CD4-positive, alpha-beta T cell treated with Interleukin-21 for 1 hour (primary cell): ENCODE measurements at places on chromosomes 3 and 15.

DNA sequence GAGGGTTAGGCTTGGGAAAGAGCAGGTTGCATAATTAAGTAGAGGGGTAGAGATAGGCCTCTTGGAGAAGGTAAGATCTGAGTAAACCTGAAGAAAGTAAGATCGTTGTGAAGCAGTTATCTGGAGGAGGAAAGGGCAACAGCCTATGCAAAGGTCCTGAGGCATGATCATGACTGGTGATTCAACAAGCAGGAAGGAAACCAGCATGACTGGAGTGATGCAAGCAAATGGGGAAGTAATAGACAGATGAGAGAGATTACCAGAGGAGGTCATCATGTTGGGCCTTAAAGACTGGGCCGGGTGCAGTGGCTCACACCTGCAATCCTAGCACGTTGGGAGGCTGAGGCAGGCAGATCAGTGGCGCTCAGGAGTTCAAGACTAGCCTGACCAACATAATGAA, 360.2 kb downstream of the EPHB1 start:
- no peak for DNase-seq

GRCh38 chr3:51718547-51719409, 11.9 kb downstream of the GRM2 start:
- peak; percentile 55 for DNase-seq

GRCh38 chr3:105798381-105798934, 70.4 kb downstream of the CBLB start:
- no peak for DNase-seq

GRCh38 chr3:184143327-184143726, 8.2 kb downstream of the EIF2B5 start:
- no peak for DNase-seq

DNA sequence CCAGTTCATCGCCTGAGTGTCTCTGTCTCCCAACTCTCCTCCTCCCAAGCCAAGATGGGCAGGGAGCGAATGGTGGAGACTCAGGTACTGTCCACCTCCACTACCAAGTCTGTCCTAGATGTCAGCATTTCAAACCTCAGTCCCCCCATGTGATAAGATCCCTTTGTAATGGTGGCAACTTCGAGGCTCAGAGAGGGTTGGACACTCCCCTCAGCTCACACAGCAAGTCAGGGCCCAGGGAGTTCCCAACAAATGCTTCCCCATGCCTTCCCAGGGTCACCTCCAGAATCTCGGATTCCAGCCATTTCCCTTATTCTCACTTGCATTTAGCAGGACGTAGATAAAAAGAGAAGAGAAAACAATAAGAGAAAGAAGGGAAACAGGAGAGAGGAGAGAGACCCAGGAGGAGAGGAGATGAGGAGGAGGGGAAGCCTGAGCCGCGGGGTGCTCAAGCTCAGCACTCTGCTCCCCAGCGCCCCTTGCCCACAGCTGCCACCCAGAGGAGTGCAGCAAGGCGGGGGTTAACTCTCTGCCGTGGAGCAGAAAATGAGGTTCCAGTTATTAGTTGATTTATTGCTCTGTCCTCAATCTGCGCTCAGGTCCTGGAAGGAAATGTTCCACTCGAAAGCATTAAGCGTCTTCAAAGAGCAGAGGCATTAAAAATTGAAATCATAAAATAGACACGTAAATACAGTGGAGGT, 84.1 kb upstream of the LINGO1 start:
- no peak for DNase-seq

DNA sequence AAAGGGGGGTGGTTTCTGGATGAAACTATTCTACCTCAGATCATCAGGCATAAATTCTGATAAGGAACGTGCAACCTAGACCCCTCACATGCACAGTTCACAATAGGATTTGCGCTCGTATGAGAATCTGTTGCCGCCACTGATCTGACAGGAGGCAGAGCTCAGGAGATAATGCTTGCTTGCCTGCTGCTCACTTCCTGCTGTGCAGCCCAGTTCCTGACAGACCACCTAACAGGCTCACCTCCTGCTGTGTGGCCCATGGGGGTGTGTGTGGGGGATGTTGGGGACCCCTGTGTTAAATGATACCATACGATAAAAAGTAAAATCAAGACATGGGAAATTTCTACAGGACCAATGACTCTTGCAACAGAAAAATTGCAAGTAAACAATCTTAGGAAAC, 24.0 kb downstream of the CP start:
- DNase-seq, result no peak

GRCh38 chr15:52408823-52409222, 113.2 kb upstream of the MYO5C start:
- DNase-seq, result no peak

DNA sequence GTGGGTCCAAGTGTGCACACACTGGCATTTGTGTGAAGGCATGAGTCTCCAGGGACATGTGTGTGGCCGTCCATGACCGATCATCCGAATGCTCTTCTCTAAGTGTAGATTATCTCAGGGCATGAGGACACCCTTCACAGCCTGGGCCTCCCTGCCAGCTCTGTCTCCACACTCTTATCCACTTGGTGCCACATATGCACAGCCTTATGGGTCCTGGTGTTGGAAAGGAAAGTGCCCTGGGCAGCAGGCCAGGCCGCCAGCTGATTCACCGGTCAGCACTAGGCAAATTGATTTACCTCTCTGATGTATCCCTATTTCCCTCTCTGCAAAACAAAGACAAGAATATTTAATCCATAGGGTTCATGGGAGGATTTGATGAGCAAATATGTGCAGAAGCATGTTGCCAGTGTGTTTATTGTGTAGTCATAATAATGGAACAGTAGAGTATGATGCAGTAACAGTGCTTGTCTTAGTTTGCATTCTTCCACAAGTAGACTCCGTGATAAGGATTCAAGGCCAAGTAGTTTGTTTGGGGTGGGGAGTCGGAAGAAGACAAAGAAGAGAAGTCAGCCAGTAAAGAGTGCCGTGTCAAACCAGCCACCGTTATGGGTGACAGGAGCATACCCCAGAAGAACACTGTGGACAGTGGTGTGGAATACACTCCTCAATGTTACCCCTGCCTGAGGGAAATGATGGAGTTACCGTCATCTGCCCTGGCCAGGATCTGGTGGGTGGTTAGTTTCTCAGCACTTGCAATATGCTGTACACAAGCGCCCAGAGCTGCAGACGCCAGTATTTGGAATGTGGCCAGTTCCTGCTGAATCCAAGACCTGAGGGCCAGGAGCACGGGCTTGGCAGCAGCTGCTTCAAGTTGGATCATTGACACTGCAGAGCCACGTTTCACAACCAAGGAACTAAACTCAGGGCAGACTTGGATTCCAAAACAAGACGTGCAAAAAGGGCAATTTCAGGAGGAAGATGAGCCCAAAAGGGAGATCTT, 85.1 kb downstream of the MTHFS start:
- DNase-seq, result no peak

- peak; percentile 5 for DNase-seq
Measured at GRCh38 chr3:44058022-44058867, 183.4 kb upstream of the TOPAZ1 start.

GRCh38 chr15:101437618-101438481, 51.7 kb downstream of the PCSK6 start:
- DNase-seq, result no peak

- no peak for DNase-seq
Measured at GRCh38 chr15:26831951-26832350, 34.9 kb upstream of the GABRA5 start.

DNA sequence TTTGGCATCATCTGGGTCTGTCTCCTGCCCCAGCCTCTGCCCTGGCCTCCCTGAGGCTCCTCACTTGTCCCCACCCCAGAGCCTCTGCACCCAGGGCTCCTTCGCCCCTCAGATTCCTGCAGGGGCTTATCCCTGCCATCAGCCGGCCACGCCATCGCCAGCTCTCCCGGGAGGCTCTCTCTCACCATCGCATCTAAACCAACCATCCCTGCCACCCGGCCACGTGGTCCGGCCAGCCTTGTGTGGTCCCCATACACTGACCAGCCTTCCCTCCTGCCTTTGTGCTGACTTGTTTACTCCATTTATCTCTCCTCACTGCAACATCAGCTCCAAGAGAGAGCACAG, 134.3 kb upstream of the IQSEC1 start:
- no peak for DNase-seq

DNA sequence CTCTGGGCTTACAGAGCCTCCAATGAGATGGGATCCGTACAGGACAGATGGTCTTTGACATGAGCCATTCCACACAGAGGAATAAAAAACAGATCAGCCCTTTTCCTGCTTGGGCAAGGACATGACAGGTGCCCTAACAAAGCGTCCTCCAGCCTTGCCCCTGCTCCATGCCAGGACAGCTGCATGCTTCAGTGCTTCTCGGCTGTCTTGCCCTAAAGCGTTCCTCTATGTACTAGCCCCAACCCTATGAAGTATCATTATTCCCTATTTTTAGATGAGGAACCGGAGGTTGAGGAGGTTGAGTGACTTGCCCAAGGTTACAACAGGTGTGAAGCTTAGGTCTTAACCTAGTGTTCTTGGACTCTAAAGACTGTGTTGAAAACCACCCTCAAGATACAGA, 10.5 kb downstream of the POMGNT2 start:
- DNase-seq, result no peak

- no peak for DNase-seq
Measured at GRCh38 chr3:184237807-184238206, 8.4 kb downstream of the VWA5B2 start.

GRCh38 chr15:57591237-57591821, 375 bp upstream of the MYZAP start:
- no peak for DNase-seq

GRCh38 chr15:37094915-37095711, 5.2 kb downstream of the MEIS2 start:
- no peak for DNase-seq

- DNase-seq, result no peak
Measured at GRCh38 chr15:60760646-60761504, 281.9 kb upstream of the ICE2 start.

GRCh38 chr15:51227940-51228732, 110.3 kb downstream of the CYP19A1 start:
- no peak for DNase-seq

DNA sequence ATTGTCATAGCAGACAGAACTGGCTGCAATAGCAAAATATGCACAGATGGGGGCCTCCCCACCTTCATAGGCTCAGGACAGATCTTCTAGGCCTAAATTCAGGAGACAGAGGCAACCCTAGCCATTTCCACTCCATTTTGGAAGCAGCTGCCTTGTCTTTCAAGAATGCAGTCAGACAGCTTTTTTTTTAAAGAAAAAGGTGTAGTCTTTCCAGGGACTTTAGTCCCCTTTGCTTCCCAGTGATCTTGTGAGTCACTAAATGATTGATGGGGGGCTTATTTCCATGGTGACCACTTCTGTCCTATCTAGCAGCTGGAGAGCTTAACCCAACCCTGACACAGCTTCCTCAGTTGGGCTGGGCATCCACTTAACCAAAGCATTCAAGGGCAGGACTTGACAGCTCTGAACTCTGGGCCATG, 165.9 kb downstream of the TPRG1 start:
- DNase-seq, result no peak

DNA sequence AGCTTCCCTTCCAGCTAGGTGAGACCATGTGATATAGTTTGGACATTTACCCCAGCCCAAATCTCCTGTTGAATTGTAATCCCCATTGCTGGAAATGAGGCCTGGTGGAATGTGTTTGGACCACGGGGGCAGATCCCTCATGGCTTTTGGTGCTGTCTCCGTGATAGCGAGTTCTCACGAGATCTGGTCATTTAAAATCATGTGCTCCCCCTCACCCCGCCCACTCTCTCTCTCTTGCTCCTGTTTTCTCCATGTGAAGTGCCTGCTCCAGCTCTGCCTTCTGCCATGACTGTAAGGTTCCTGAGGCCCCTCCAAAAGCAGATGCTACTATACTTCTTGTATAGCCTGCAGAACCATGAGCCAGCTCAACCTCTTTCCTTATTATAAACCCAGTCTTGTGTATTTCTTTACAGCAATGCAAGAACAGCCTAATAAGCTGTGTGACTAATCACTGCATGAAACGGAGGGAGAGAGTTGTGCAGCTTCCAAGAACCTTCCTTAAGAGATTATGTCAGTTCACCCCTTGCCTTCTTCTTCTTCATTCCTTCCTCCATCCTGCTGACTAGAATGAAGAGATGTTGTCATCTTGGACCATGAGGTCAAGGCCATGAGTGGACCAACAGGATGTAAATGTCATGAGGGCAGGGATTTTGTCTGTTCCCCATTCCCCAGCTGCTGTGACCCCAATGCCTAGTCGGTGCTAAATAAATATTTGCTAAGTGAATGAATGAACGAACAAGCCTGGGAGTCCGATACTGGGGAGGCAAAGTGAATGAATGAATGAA, 91.0 kb downstream of the CPN2 start:
- DNase-seq, result no peak

DNA sequence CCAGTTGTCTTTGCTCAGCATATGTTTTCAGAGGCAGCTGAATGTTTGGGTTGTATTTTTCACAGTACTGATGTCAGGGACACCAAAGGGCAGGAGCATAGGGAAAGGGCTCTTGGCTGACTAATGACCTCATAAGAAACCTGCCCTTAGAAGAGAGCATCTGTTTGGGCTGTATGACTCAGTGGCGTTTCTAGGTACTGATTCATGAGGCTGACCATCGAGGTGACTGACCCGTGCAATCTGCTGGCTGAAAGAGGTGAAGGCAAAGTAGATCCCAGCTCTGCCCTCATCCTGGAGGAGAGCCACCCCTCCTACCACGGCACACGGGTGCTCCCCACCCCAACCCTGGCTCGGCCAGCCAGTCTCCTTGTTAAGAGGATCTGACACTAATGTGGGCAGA, 8.3 kb downstream of the LMCD1 start:
- no peak for DNase-seq

GRCh38 chr3:111591555-111591954, 3.6 kb downstream of the ZBED2 start:
- DNase-seq, result no peak

DNA sequence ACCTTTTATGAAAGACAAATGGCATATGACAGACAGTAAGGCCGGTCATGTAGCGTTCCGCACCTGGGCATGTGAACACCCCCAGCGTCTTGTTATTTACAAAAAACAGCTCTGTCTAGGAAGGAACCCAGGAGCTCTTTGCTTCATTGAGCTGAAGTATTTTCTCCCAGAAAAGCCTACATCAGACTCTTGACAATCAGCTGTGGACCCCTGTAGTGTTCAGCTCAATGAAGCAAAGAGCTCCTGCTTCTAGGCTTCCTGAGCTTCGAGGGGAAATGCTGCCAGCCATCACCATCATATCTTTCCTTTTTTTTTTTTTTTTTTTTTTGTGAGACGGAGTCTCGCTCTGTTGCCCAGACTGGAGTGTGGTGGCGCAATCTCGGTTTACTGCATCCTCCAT, 4.1 kb downstream of the ASB14 start:
- DNase-seq, result no peak

DNA sequence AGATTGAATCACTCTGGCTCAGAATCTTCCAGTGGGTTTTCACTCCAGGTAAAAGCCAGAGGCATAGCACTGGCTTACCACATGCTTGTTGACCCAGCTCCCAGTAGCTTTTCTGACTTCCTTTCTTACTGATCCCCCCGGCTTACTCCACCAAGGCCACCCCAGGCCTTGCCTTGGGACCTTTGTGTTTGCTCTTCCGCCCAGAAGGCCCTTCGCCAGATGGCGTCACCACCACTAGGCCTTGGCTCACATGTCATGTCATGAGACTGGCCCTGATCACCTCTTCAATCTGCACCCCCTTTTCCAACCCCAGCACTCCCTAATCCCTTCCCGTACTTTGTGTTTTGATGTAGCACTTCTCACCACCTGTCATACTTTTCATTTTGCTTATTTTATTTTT, 98.5 kb upstream of the UMPS start:
- no peak for DNase-seq
